ENCODE measurements at places on chromosomes 5 and 9.

- no peak for DNase-seq
Measured at GRCh38 chr5:87233143-87233542, 34.5 kb upstream of the RASA1 start.

DNA sequence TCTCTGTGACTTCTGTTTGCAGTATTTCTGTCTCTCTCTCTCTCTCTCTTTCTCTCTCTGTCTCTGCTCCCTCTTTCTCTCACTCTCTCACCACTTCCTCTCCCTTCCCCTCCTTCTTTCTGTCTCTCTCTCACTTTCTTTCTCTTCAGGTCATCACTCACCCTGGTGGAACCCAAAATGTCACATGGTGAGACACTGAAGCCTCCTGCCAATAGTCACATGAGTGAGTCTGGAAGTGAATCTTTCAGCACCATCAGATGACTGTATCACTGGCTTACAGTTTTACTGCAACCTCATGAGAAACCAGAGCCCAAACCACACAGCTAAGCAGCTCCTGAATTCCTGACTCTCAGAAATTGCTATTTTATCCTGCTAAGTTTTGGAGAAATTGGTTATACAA, 414.6 kb downstream of the CAAP1 start:
- DNase-seq, result no peak

DNA sequence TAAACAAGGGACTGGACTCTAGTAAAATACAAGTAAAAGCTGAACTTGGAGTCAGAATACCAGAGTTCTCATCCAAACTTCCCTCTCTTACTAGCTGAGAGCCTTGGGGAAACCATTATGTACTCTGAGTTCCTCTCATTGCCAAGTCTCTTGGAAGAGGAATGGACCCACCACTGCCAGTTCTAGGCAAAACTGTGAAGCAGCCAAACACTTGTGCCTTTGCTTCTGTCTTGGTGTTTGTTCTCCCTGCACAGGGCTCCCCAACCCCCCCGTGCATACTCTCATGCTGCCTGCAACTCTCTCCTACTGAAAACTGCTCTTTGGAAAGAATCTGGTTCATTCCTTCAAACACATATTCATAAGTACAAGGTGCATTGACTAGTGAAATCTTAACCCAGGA, 102.6 kb downstream of the PDZD2 start:
- no peak for DNase-seq

GRCh38 chr5:71830681-71831539, 111.8 kb downstream of the CARTPT start:
- no peak for DNase-seq

- DNase-seq, result no peak
Measured at GRCh38 chr9:130624154-130624553, 40.2 kb upstream of the PRDM12 start.

GRCh38 chr5:22249209-22249729, 603.9 kb downstream of the CDH12 start:
- no peak for DNase-seq

DNA sequence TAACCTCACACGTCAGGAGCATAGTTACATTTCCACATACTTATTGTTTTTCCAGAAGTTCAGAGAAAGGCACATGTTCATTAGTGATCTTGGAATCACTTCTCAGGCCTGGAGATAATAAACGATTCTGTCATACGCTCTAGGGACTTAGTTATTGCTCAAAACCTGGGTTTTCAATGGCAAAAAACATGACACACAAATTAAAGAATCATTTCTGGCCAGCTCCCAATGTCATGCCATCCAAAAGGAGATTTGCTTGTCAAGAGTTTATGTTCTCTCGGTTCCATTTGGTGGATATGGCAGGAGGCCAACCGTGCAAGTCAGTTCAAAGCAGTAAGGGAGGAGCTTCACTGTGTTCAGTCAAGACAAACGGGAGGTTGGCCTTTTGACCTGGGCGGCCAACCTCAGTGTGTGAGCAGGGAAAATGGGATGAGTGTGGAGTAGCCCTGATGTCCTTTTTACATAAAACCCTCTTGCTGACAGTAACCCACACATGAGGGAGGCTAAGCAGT, 123.4 kb downstream of the NXNL2 start:
- DNase-seq, result no peak

GRCh38 chr9:456365-456764, 241.7 kb downstream of the DOCK8 start:
- no peak for DNase-seq
